ENCODE measurements at places on chromosomes 5 and 9.
A peak's percentile ranks its signal among the peaks of the same experiment; 100 is the strongest.

DNA sequence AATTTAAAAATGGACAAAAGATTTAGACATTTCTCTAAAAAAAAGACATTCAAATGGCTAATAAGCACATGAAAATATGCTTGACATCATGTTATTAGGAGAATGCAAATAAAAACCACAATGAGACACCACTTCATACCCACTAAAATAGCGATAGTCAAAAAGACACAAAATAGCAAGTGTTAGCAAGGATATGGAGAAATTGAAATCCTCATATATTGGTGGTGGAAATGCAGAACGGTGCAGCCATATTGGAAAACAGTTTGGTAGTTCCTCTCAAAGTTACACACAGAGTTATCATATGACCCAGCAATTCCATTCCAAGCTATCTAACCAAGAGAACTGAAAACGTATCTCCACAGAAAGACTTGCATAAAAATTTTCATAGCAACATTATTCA lies 227.5 kb upstream of the TRIM32 start:
- DNase-seq, result no peak

DNA sequence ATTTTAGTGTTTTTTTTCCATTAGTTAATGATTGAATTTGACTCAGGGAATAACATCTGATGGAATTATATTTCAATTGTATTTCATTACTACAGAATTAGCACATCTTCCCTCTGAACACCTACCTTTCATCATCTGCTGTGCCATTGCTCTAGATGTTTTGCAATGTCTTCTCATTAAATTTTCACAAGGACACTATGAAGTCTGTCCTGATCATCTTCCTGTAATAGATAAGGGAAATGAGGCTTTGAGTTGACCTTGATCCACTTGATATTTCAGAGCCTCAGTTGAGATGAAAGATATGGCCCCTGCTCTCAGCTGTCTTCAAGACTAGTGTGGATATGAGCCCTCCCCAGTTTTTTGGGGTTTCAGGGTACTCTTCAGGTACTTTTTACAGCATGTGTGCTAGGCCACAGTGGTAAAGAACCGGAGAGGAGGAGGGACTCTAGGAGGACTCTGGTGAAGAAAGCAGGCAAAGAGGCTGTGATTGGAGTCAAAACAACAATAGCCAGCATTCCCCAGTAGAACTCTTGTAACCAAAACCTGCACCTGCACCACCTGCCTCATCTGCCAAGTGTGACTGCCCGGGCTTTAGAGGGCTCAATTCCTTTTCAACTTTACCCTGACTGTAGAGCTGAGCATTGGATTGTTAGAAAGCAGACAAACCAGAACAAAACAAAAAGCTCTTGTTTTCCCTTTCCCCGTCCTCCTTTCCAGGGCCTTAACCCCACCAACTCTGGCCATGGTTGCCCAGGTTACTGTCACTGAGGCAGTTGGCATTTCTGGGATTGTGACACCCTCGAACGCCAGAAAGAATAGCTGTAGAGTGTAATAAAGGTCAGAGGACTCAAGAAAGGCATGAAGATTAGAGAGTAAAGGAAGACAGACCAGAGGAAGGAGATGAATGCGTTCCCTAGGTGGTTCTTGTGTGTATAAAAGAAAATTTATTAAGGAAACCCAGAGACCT lies 56.3 kb downstream of the ERAP1 start:
- no peak for DNase-seq

GRCh38 chr5:157384971-157385709 lies 74.9 kb upstream of the NIPAL4 start:
- no peak for DNase-seq

GRCh38 chr9:124557895-124558294 lies 50.7 kb upstream of the NR5A1 start:
- DNase-seq, result no peak

- peak; percentile 13 for DNase-seq
Measured at GRCh38 chr5:177995691-177996595, at the start of gene PROP1. Gene PROP1, minus strand, starts transcription at chr5:177996242. Its CDS starts 309 bp downstream, at chr5:177995933.

DNA sequence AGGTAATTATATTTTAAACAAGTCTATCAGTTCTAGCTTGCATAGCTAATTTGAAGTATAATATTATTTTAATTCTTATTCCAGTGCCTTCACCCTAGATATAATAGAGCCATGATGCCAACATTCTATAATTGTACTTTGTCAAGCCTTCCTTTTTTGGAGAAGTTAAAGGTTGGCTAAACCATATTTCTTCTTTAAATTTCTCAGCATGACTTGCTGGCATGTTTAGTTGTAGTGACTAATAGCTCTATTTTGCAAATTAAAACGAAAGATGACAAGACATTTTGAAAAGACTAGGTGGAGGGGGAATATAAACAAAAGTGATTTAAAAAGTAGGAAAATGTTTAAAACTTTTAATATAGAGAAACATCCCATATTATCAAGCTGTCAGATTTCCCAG lies 400.7 kb downstream of the PSAT1 start:
- no peak for DNase-seq

DNA sequence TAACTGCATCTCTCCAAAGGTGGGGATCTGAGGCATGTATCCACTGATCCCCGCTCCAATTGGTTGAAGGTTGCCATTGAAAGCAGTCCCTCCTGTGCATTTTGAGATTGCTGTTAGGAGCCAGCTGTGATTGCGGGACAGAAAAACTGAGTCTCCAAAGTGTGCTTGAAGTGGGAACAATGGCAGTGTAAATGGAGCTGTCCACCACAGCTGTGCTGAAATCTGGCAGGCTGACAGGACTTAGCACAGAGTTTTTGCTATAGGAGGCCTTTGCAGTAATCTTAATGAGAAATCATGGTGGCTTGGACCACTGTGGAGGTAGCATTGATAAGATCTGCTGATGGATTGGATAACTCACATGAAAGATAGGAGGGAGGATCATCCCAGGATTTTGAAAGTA lies 3.3 kb downstream of the RNF20 start:
- no peak for DNase-seq

DNA sequence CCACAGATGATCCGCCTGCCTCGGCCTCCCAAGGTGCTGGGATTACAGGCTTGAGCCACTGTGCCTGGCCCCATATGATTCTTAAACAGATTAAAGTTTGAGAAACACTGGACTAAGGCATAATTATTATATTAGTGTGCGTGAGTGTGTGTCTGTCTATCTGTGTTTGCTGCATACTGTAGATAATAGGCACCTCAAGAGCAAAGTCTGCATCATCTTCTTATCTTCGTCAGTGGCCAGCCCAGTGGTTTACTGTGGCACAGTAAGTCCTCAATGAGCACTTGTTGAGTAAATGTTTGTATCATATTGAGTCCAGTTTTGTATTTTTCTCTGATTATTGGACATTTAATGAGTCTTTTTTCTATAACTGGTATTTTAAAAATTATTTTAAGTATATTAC lies 81.7 kb downstream of the ITGA1 start:
- DNase-seq, result no peak
